T-helper 17 cell (primary cell): ENCODE measurements at places on chromosomes 7 and 10.

DNA sequence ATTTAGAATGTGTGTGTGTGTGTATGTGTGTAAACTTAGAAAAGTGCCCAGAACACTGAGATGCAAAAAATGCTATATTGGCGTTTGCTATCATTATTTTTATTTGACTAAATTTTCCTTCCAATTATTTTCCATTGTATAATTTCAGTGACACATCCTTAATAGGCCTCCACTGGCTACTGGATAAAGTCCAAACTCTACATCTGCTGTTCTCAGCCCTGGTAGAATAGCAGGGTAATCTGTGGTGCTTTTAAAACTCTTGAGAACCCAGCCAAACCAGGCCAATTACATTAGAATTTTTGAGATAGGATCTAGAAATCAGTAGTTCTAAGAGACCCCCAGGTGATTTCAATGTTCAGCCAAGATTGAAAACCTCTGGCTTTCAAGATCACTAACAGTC lies 66.4 kb downstream of the ZNF503 start:
- no peaks in the 10 kb centered on the region for H3K4me1 ChIP-seq
- H3K4me3 ChIP-seq = no peak overlapping the region
- H3K36me3 ChIP-seq = no peaks in the 10 kb centered on the region
- H3K27ac ChIP-seq = no peak overlapping the region
- peaks cover 21% of the 10 kb centered on the region for H3K27me3 ChIP-seq
- DNase-seq = no peak

- H3K27ac ChIP-seq = no peak overlapping the region
- no peaks in the 10 kb centered on the region for H3K4me1 ChIP-seq
- no peaks in the 10 kb centered on the region for H3K36me3 ChIP-seq
- no peak overlapping the region for H3K4me3 ChIP-seq
- H3K27me3 ChIP-seq = peaks cover 24% of the 10 kb centered on the region
- no peak for DNase-seq
Observed at GRCh38 chr10:91051829-91052228, 130.9 kb upstream of the ANKRD1 start.

GRCh38 chr10:131702531-131703356 lies 198.1 kb upstream of the PPP2R2D start:
- no peaks in the 10 kb centered on the region for H3K4me1 ChIP-seq
- DNase-seq = no peak
- peaks cover 8% of the 10 kb centered on the region for H3K27me3 ChIP-seq
- no peak overlapping the region for H3K27ac ChIP-seq
- H3K36me3 ChIP-seq = no peaks in the 10 kb centered on the region
- no peak overlapping the region for H3K4me3 ChIP-seq

- H3K4me1 ChIP-seq = peaks cover 4% of the 10 kb centered on the region
- H3K27me3 ChIP-seq = peaks cover 18% of the 10 kb centered on the region
- no peak overlapping the region for H3K27ac ChIP-seq
- no peaks in the 10 kb centered on the region for H3K36me3 ChIP-seq
- no peak overlapping the region for H3K4me3 ChIP-seq
- DNase-seq = no peak
Observed at GRCh38 chr7:116340201-116340847, 130.0 kb downstream of the TES start.

- peaks cover 19% of the 10 kb centered on the region for H3K27me3 ChIP-seq
- H3K27ac ChIP-seq = no peak overlapping the region
- peaks cover 8% of the 10 kb centered on the region for H3K4me1 ChIP-seq
- no peaks in the 10 kb centered on the region for H3K36me3 ChIP-seq
Observed at GRCh38 chr10:63719226-63719856, 198.1 kb downstream of the REEP3 start.

- no peaks in the 10 kb centered on the region for H3K27me3 ChIP-seq
- peak; percentile 10 for DNase-seq
- peak overlapping the region; percentile 70 for H3K4me3 ChIP-seq
- peak overlapping the region; percentile 97 for H3K27ac ChIP-seq
- no peaks in the 10 kb centered on the region for H3K36me3 ChIP-seq
Observed at GRCh38 chr7:12685550-12685949, 1.9 kb upstream of the ARL4A start.

GRCh38 chr10:93186653-93187052 lies 113.0 kb downstream of the CYP26A1 start:
- DNase-seq = no peak
- H3K27ac ChIP-seq = no peak overlapping the region
- H3K36me3 ChIP-seq = no peaks in the 10 kb centered on the region
- peaks cover 19% of the 10 kb centered on the region for H3K27me3 ChIP-seq
- H3K4me3 ChIP-seq = no peak overlapping the region

DNA sequence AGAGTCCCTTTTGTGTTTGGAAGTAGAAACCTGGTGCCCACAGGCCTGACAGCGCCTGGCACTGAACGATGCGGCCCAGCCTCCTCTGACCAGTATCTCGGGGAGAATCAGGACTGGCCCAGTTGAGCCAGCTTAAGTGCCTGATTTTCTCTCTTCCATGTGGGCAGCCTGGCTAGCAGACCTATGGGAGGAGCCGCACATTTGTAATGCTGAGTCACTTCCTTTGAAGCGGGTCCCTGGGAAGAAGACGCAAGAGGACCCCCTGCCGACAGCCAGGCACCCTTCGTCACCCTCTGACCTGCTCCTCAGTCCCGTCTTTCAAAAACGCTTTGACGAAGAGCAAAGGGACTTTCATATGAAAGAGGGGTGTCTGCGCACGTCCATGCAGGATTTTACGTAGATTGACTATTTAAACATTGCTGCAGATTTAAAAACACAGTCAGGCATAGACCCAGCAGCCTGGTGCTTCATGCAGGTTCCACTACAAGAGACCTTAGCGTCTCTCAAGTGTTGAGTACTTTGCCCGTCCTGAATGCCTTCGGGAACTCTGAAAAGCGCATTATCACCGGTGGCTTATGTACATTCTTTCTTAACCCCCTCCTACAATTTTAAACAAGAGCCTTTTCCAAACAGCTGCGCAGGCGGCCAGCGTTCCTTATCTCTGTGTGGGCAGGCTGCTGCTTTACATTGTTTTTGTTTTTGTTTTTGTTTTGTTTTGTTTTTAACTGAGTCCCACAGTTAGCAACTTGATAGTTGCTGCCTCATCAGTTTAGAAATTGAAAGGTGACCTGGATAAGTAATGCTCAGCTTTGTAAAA lies 36.5 kb upstream of the AP5Z1 start:
- H3K4me3 ChIP-seq = peak overlapping the region; percentile 84
- no peaks in the 10 kb centered on the region for H3K27me3 ChIP-seq
- peak overlapping the region; percentile 94 for H3K27ac ChIP-seq
- no peaks in the 10 kb centered on the region for H3K36me3 ChIP-seq

- H3K27me3 ChIP-seq = peaks cover 19% of the 10 kb centered on the region
- no peak for DNase-seq
- H3K4me3 ChIP-seq = no peak overlapping the region
- no peak overlapping the region for H3K27ac ChIP-seq
Observed at GRCh38 chr7:22275661-22276060, 81.3 kb downstream of the RAPGEF5 start.

DNA sequence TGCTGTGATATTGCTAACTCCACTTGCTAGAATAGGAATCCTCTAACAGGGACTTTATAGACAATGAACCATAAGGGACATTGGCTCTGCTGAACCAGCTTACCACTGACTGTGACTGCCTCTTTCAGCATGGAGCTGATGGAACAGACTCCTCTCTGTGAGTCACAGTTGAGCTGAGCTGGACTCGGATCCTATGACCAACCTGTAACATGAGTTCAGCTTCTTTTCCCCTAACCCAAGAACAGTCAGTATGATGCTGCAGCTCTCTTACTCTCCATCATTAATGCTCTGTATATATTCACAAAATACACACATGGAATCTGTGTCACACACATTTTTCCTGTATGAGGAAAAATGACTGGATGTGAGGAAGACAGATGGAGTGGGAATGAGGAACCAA lies 177.9 kb upstream of the BET1 start:
- H3K27me3 ChIP-seq = no peaks in the 10 kb centered on the region
- no peaks in the 10 kb centered on the region for H3K36me3 ChIP-seq
- no peak overlapping the region for H3K4me3 ChIP-seq
- no peak for DNase-seq
- H3K27ac ChIP-seq = no peak overlapping the region
- H3K4me1 ChIP-seq = no peaks in the 10 kb centered on the region

DNA sequence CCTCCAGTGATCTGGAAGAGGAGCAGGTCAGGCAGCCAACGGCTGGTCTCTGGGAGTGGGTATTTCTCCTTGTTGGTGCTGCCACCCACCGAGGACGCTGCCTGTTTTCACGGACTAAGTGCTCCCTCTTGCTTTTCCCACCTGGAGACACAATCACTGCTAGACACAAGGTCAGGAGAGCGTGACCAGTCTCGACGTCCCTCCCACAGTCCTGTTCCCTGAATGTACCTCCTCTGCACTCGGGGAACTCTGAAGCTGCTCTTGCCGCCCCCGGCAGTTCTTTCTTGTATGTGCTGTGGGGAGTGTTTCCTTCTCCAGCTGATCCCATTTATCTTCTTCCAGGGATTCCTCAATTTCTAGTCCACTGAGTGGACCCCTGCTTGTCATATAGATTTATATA lies 89.4 kb downstream of the CYTH3 start:
- H3K36me3 ChIP-seq = peaks cover 8% of the 10 kb centered on the region
- DNase-seq = no peak
- peak overlapping the region; percentile 76 for H3K27ac ChIP-seq
- H3K4me1 ChIP-seq = peaks cover 10% of the 10 kb centered on the region

DNA sequence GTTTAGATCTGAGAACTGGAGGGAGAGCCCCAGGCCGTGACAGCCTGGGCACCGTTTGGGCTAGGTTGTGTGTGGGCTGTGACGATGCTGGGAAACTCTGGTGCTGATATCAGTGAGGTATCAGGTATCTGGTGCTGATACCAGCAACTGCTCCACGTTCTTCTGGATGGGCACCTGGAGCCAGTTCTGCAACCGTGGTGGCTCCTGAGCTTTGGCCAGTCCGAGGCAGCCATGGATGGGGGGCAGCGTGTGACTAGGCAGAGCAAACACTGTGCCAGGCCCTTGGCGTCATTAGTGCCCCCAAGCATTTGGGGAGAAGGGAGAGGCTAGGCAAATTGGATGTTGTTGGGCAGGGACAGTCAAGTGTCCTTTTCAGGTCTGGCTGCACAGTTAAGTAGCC lies 57.9 kb downstream of the ZNF467 start:
- no peaks in the 10 kb centered on the region for H3K27me3 ChIP-seq
- no peak for DNase-seq

DNA sequence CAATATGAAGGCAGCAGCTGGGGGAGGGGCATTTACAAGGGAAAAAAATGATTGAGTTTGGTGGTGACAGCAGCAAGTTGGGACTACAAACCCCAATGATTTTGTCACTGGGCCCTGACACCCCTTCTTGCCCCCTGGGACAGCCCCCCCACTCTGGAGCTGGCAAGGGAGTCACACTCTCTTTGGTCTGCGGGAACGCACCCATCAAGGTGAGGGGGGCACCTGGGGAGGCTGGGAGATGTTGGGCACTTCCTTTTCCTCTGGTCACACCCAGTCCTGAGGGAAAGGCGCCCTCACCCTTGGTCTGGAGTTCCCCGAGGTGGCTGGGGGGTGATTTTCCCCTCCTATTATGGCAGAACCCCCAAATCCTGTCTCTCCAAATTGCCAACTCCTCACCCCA lies 24.4 kb downstream of the EPHB4 start:
- no peak overlapping the region for H3K27ac ChIP-seq
- DNase-seq = no peak
- no peak overlapping the region for H3K4me3 ChIP-seq
- no peaks in the 10 kb centered on the region for H3K27me3 ChIP-seq

DNA sequence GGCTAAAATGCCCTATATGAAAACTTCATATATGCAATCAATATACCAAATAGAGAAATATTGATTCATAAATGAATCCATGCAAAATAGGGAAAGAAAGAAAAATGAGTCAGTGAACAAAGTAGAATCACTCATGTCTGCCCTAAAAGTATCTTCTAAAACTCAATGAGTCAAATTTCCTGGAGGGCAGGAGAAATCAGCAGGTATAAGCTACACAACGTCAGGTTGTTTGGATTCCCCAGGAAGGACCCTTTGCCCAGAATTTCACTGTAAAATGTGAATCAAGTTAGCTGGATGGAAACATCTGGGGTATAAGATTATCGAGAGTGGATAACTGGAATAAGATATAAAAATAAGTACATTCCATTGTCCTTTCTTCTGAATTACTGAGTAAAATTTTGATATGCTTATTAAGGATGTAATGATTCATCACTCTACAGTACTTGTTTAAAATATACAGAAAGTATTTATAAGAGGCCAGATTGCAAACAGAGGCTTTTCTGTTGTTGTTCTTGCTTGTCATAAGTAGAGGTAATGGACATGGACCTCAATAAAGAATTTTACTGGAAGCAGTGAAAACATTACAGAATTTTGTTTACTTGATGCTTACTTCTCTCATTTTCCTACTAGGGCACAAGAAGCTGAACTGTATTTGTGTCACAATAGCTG lies 99.0 kb downstream of the AGMO start:
- no peak for DNase-seq
- no peaks in the 10 kb centered on the region for H3K36me3 ChIP-seq
- no peak overlapping the region for H3K27ac ChIP-seq
- H3K27me3 ChIP-seq = no peaks in the 10 kb centered on the region

DNA sequence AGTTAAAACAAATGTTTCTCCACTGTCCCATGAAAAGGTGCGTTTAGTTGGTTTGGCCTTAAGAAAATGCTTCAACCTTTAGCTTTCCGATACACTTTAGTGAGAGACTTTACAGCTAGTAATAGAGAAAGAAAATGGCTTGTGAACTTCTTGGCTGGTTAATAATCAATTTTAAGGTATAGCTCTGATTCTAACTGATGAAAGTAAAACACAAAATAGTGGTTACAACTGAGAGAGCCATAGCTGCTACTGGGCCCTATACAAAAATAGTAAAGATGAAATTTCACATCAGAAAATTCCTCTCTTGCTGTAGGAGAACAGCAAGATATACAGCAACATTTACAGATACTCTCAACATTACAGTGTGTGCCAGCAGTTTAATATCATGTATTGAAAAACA lies 371.4 kb downstream of the PHTF2 start:
- no peak for DNase-seq
- no peaks in the 10 kb centered on the region for H3K36me3 ChIP-seq
- H3K4me3 ChIP-seq = no peak overlapping the region
- H3K27me3 ChIP-seq = peaks cover 32% of the 10 kb centered on the region
- H3K4me1 ChIP-seq = peaks cover 6% of the 10 kb centered on the region
- no peak overlapping the region for H3K27ac ChIP-seq

DNA sequence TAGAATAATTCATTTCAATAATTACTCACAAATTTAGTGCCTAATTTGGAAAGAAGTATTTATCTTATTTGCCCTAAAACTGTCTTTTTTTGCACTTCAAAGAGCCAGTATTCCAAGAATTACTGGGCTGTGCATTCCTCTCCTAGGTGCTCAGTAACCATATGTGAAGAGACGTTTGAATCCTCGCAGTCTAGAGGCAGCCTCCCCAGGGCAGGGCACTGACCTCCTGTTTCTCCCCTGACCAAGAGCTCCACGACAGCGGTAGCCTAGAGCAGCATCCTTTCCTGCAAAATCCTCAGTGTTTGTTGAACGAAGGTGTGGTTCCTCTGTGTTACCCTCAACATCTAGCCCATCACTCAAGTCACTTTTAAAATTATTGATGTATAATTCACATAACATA lies 113.1 kb downstream of the EEPD1 start:
- no peak overlapping the region for H3K4me3 ChIP-seq
- peaks cover 19% of the 10 kb centered on the region for H3K4me1 ChIP-seq

GRCh38 chr10:123926401-123927264 lies 35.0 kb upstream of the CPXM2 start:
- no peak overlapping the region for H3K4me3 ChIP-seq
- H3K27me3 ChIP-seq = peaks cover 9% of the 10 kb centered on the region
- no peaks in the 10 kb centered on the region for H3K4me1 ChIP-seq
- H3K36me3 ChIP-seq = no peaks in the 10 kb centered on the region
- no peak for DNase-seq
